NCI-H187 treated with DMSO at 0.1 percent for 48 hours (cell line): ENCODE measurements at places on chromosomes 1 and 21.

GRCh38 chr1:111218701-111219556 is 8.6 kb upstream of the CHI3L2 start:
- no peak for DNase-seq

DNA sequence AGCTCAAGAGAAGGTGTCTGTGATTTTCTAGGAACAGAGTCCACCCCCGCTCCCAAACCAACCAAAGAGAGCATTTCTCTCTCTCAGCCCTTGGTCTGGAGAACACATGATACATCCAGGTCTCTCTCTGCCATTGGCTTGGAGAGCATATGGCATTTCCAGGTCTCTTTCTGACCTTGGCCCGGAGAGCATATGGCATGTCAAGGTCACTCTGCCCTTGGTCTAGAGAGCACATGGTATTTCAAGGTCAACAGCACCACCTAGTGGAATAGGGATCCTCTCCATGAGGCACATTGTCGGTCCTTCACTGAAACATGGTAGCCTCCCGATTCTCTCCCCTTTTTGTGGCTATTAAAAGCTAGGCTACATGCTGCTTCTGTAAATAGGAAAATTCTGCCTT is 437.7 kb upstream of the OLFM3 start:
- no peak for DNase-seq

- DNase-seq, result no peak
Observed at GRCh38 chr1:114457675-114458236, 53.2 kb downstream of the TRIM33 start.

GRCh38 chr1:33004613-33005012 is 32.1 kb downstream of the AK2 start:
- DNase-seq, result no peak

DNA sequence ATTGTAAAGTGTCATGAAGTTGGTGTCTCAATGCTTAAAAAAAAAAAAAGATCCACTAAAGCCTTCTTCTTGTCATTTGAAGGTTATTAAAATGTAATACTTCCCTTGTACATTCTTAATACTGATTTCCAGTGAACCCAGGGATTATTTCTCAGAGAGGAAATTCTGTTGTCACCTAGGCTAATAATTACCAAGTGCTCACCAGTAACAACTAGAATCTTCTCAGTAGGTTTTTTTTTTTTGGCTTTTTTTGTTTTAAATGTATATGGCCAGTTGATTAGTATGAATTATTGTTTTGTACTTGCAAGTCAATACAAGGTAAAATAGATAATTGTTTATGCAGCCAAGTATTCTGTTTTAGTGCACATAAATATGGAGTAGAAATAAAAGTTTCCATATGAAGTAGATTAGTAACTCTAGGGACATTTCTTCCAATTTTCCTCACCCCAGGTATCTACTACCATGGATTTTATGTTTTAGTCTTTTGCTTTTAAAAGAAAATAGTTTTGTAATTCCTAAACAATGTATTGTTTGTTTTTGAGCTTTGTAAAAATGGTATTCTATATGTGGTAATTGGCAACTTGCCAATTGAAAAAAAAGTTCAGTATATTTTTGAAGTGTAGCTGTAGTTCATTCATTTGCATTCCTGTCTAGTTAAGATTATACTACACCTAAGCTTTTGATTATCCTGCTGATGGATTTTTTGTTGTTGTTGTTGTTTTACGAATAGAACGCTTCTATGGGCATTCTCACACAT is 21.9 kb downstream of the LAMC1 start:
- no peak for DNase-seq
